ENCODE measurements at places on chromosomes 5 and 9.

GRCh38 chr5:148469501-148469935, 85.8 kb downstream of the FBXO38 start:
- no peak for DNase-seq

DNA sequence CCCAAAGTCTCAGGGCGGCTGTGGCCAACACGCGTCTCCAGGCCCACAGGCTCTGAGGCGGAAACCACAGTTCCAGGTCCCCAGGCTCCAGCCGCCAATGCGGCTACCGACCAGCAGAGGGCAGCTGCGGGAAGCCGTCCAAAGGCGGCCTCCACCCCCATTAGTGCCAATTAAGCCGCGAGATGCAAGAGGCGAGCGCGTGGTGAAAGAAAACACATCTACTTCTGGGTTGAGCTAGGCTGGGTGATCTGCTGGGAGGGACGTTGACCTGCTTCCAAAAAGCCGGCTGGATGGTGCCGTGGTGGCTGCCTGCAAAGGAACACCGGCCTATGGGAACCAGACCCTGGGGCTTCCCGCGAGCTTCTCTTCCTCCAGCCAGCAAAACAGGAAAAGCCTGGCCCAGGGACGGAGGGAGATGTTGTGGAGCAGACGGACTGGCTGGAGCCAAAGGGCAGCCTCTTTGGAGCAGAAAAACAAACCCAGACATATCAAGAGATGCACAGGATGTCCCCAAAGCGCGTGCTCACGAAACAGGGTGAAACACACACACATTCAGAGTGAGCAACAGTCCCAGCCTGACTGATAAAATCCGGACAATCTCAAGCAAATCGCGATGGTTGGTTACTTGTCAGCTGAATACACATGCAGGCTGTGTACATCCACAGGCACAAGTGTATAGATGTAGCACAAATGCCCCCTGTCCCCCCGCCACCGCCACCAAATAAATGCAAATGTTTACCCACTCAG, 187.1 kb upstream of the BRINP1 start:
- DNase-seq = peak; percentile 71

DNA sequence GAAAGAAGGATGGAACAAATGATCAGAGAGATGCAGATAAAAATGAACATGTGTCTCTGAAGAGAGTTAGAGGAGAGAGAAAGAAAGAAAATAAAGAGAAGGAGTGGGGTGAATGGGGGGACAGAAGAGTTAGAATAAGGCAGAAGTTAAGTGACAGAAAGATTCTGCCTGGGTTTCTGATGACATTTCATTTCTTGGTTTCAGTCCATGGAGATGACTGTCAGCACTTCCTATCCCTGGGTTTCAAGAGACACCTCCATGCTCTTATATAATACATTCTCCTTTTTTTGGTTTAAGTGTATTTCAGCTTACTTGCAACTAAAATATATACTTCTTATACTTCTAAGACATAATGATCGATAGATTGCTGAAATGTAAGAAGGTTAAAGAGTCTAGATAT, 213.0 kb upstream of the IL12B start:
- no peak for DNase-seq

GRCh38 chr5:109411627-109412026, 1.9 kb upstream of the PJA2 start:
- no peak for DNase-seq

DNA sequence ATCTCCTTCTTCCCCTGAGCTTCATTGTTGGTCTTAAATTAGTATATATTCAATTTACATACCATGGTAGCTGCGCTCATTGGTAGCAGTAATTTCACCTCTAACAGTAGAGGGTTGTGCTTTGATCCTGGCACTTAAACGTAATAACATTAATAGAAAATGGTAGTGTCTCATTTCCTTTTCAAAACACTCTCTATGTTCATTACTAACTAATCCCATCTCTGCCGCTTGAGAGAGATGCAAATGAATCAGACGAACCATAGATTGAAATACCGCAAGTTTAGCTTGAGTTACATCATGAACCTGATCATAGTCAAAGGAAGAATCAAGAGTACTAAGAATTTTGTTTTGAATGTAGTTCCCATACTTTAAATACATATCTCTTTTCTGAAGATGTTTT, 2.2 kb downstream of the THBS4 start:
- no peak for DNase-seq

- DNase-seq = peak; percentile 42
These were observed 1.2 kb downstream of the N4BP3 start for GRCh38 chr5:178114325-178115135.

DNA sequence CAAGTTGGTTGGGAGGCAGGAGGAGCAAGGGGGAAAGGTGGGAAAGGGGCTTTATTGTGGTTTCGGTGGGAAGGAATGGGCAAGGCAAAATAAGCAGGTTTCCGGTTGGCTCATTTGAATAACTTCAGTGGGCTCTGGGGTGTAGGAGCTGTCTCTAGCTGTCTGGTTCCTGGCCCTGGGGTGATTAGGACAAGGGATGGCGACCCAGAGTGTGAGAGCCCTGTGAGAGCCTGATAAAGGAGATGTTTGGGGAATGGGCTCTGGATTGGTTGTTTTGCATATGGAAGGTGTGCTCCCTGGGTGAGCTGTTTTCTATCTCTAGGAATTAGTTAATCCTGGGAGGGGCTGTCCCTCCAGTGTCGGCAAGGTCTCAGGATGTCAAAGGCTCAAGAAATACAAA, 15.4 kb downstream of the ANKRD34B start:
- no peak for DNase-seq

GRCh38 chr5:35129921-35130485, 82.3 kb upstream of the AGXT2 start:
- DNase-seq = peak; percentile 56

GRCh38 chr5:54304040-54304439, 6.3 kb downstream of the ARL15 start:
- no peak for DNase-seq

All from stimulated activated CD4-positive, alpha-beta T cell treated with anti-CD3 and anti-CD28 coated beads, Interleukin-2, amount 100 ng/mL, for 24 hours (primary cell).